HepG2 (cell line): ENCODE measurements at places on chromosomes 7 and 10. TPM values are rescaled to one million over a fixed set of nuclear protein-coding genes. Genes with fewer than 3 reads are reported as not detected.

GRCh38 chr10:81662837-81663236, 212.2 kb upstream of the NRG3 start:
- no peaks in the 10 kb centered on the region for H3K36me3 ChIP-seq
- no peak overlapping the region for H3K4me3 ChIP-seq
- DNase-seq = no peak

GRCh38 chr7:140889645-140890044, 35.1 kb downstream of the BRAF start:
- H3K36me3 ChIP-seq = no peaks in the 10 kb centered on the region
- no peak overlapping the region for H3K27ac ChIP-seq
- H3K27me3 ChIP-seq = no peaks in the 10 kb centered on the region
- peaks cover 14% of the 10 kb centered on the region; the same call in 1 of the 2 replicates for H3K4me1 ChIP-seq
- H3K4me3 ChIP-seq = no peak overlapping the region

GRCh38 chr10:48480397-48481374, 124.2 kb downstream of the ARHGAP22 start:
- no peak overlapping the region for H3K4me3 ChIP-seq
- peaks cover 10% of the 10 kb centered on the region for H3K4me1 ChIP-seq
- no peak overlapping the region for H3K27ac ChIP-seq
- no peak for DNase-seq
- no peaks in the 10 kb centered on the region for H3K36me3 ChIP-seq

DNA sequence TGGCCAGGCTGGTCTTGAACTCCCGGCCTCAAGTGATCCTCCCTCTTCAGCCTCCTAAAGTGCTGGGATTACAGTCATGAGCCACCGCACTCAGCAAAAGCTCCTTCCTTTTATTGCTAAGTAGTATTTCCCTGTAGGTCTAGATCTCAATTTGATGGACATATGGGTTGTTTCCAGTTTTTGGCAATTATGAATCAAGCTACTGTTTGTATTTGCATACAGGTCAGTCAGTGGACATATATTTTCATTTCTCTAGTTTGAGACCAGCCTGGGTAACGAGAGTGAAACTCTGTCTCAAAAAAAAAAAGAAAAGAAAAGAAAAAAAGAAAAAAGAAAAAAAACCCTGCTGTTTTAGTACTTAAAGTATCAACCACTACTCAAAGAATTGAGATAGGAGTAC, 6.4 kb upstream of the PRKRIP1 start:
- no peak overlapping the region for H3K27ac ChIP-seq
- H3K4me1 ChIP-seq = no peaks in the 10 kb centered on the region
- H3K36me3 ChIP-seq = peaks cover 9% of the 10 kb centered on the region
- DNase-seq = no peak
- H3K4me3 ChIP-seq = no peak overlapping the region
- H3K27me3 ChIP-seq = no peaks in the 10 kb centered on the region

GRCh38 chr7:27994639-27995038, 186.0 kb downstream of the JAZF1 start:
- no peak for DNase-seq
- no peaks in the 10 kb centered on the region for H3K36me3 ChIP-seq
- no peaks in the 10 kb centered on the region for H3K4me1 ChIP-seq
- H3K4me3 ChIP-seq = no peak overlapping the region
- no peaks in the 10 kb centered on the region; the same call in 1 of the 2 replicates for H3K27me3 ChIP-seq

- H3K4me3 ChIP-seq = no peak overlapping the region
- H3K27ac ChIP-seq = no peak overlapping the region
- DNase-seq = no peak
- no peaks in the 10 kb centered on the region for H3K27me3 ChIP-seq
- H3K4me1 ChIP-seq = peaks cover 11% of the 10 kb centered on the region
Observed at GRCh38 chr7:115145512-115145911, 223.6 kb downstream of the MDFIC start.

- H3K4me3 ChIP-seq = no peak within 1 kb of the TSS; the same call in 1 of the 2 replicates
- H3K4me1 ChIP-seq = 0 out of 2 replicates have a peak, but pooled peaks cover 5% of the 10 kb centered on the region
- H3K27ac ChIP-seq = no peak within 1 kb of the TSS
- DNase-seq = peak; percentile 2
Observed at GRCh38 chr7:93890464-93891068, at the start of gene TFPI2. TSS of gene TFPI2 (minus strand) at chr7:93890753. CDS start at chr7:93890678, 75 bp downstream.

LRRTM3 gene
- not detected in 2 replicates for total RNA-seq

PKD2L1 gene
- total RNA-seq = 0.07 and 0.31 TPM in 2 replicates

EPC1 gene
- total RNA-seq = 23.6 and 28.7 TPM in 2 replicates
